ENCODE measurements at places on chromosomes 5 and 9.

- no peak for DNase-seq
These were observed 3.0 kb upstream of the C5orf52 start for GRCh38 chr5:157668356-157668755.

- DNase-seq, result no peak
These were observed 69.6 kb downstream of the MAN2A1 start for GRCh38 chr5:109759306-109759705.

DNA sequence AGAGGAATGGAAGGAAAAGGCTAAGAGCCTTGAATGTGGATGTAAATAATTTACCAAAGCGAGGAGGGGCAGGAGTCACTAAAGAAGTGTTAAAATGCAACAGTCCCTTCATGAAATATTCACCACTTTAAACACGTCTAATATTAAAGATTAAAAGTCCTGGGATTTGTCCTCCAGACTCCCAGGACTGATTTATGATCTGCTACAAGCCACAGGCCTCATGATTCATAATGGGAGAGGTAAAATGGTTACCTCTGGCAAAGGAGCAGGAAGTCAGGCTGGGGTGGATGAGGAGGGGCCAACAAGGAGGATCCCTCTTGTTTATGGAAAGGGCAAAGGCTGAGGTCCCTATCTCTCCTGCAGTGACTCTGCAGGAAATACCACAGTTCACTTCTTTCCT is 292.4 kb downstream of the TRIM32 start:
- DNase-seq, result no peak

DNA sequence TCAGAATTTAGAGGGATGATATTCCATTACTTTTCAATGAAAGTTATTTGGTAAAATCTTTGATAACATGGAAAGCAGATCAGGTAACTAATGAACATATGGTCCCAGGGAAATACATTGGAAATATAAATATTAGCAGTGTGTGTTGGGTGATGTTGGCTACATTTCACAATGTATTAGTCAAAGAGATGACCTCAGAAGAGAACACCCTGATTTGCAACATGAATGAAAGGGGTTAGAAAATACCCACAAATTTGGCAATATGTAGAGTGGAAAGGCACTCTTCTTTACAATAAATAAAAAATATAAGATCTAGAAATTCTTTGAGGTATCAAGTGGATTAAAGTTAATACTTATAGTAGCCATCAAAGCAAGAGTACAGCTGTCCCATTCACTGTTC is 606.7 kb downstream of the PSAT1 start:
- DNase-seq, result no peak

DNA sequence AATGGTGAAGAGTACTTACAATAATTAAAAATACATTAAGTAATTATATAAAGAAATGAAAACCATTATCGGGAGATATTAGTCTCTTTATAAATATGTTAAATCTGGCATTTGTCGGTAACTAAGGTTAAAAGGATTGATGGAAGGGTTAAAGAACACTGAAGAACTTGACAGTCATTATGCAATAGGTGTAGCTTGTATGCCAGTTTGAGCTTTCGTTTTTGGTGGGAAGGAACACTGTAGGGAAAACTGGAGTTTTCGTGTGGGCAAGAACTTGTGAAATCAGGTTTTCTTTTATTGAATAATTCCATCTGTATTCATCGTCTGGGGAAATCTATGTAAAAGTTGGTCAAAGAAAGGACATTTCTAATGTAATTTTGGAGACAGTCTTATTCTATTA is 142.3 kb downstream of the DMRTA1 start:
- DNase-seq, result no peak

- DNase-seq, result no peak
These were observed 5.8 kb upstream of the BICD2 start for GRCh38 chr9:92770360-92770995.

DNA sequence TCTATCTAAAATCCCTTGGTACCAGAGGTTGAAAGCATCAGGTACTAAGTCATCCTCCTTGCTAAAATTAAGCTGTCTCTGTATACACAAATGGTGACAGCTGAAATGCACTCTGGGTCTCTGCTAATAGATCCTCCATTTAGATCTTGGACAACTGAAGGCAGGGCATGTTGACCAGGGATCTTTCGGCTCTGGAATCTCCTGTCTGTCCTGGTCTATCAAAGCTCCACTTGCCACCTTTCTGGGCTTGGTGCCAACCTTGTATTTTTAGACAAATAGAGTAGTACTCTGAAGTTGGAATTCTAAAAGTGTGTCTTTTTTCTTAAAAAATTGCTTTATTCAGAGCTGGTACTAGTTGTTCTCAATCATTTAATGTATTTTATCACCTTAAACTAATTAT is 135.2 kb upstream of the HMHB1 start:
- no peak for DNase-seq

DNA sequence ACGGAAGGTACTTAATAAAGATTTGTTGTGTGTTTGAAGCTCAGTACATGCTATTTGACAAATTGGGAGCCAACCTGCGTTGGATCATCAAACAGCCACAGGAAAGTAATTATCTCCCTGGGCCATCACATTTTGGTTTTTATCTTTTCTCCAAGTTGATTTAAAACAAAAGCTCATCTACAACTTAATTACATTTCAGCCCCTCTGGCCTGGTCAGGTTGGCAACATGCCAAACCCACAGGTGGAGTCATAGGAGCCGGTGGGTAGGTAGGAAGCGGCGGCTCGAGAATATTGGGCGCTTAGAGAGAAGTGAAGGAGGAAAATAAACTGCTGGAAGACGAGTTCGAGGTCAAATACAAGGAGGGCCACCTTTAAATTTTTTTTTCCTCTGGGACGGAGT is 64.9 kb upstream of the FANCC start:
- no peak for DNase-seq

- DNase-seq, result no peak
These were observed 43.7 kb upstream of the TTC1 start for GRCh38 chr5:159965031-159965837.

- DNase-seq, result no peak
These were observed 48.6 kb upstream of the C5orf46 start for GRCh38 chr5:147954971-147955370.

DNA sequence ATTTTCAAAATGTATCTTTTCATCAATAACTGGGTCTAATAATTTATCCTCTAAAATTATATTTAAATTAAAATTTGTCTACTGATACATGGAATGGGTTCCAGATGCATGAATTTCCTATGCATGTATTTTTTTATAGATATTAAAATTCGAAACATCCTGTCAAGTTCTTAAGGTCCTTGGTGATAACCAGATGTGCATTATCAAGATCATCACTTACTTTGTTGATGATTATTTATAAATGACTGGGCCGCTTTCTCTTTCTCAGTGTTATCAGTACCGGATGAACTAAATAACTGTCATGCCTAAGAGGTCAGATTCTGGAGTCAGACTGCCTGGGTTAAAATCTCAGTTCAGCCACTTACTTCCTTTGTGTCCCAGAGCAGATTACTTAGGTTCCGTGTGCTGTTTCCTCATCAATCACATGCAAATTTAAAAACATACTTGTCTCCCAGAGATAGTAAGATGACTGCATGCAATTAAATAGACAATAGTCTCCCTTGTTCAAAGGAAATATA is 124.3 kb downstream of the TEX10 start:
- no peak for DNase-seq

DNA sequence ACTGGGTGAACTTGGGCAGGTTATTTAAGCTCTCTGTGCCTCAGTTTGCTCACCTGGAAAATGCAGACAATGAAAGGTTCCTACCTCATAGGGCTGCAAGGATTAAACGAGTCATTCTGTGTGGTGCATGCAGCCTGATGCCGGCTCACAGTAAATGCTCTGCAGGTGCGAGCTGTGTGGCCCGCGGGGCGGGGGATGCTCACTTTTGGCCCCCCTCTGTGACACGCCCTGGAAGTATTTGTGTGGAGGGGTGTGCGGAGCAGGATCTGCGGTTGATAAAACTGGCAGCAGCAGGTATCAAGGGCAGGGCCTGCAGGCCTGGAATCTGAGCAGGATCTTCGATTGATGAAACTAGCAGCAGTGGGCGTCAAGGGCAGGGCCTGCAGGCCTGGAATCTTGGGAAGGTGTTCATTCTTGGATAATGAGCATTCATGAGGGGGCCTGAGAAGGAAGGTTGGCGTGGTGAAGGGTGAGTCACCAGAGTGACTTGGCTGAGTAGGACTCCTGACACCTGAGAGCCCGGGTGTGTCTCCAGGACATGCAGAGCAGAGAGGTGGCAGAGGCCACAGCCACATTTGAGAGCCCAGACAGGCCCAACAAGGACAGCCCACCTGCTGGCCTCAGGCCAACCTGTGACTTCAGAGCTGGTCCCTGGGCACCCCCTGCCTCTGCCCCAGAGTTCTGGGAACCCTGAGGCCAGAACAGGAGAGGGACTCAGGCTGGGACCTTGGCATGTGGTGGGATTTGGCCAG is 11.9 kb downstream of the UNC5A start:
- no peak for DNase-seq
